ENCODE measurements at places on chromosomes 4 and X. TPM values are rescaled to one million over a fixed set of nuclear protein-coding genes. Genes with fewer than 3 reads are reported as not detected.

The SOX3 gene
- total RNA-seq = not detected

The ENOPH1 gene
- total RNA-seq = 39.6 TPM

The XAGE1A gene
- not detected for total RNA-seq

The PGAM4 gene
- not detected for total RNA-seq

The GPC3 gene
- 823 TPM for total RNA-seq

The WDFY3 gene
- total RNA-seq = 220 TPM

The BANK1 gene
- total RNA-seq = 1.9 TPM

The DRP2 gene
- total RNA-seq = 2.9 TPM

The PABPC1L2A gene
- not detected for total RNA-seq

The HSFX4 gene
- not detected for total RNA-seq

The SPIN2A gene
- 5.2 TPM for total RNA-seq

The HTN1 gene
- total RNA-seq = not detected

The AMMECR1 gene
- 11.9 TPM for total RNA-seq

The SUPT20HL2 gene
- 0.06 TPM for total RNA-seq

The GUCY2F gene
- total RNA-seq = not detected

The VSIG1 gene
- 0.64 TPM for total RNA-seq

The ADGRG4 gene
- total RNA-seq = not detected

The CPLX1 gene
- total RNA-seq = 2.6 TPM

The EVC2 gene
- total RNA-seq = 12.0 TPM

The DNAJB14 gene
- total RNA-seq = 32.1 TPM

The BCOR gene
- total RNA-seq = 76.0 TPM

The LRCH2 gene
- 9.5 TPM for total RNA-seq

The UGT2B15 gene
- not detected for total RNA-seq

The TRIM2 gene
- 113 TPM for total RNA-seq

The DUX4 gene
- total RNA-seq = not detected

The STATH gene
- not detected for total RNA-seq

The MSX1 gene
- 0.82 TPM for total RNA-seq

The DSPP gene
- not detected for total RNA-seq

The ALB gene
- total RNA-seq = 12.1 TPM

The ATP2B3 gene
- total RNA-seq = 0.12 TPM

The APEX2 gene
- 12.0 TPM for total RNA-seq

The OPRPN gene
- total RNA-seq = not detected

The FGF2 gene
- 8.7 TPM for total RNA-seq

The JAKMIP1 gene
- total RNA-seq = 0.70 TPM

The CT45A5 gene
- not detected for total RNA-seq

The STAP1 gene
- 0.35 TPM for total RNA-seq

The PNCK gene
- 6.5 TPM for total RNA-seq

The CFAP299 gene
- total RNA-seq = 0.29 TPM
